ENCODE measurements at places on chromosomes 6 and 20.

- no peak for DNase-seq
Observed at GRCh38 chr6:31639449-31639861, 13.0 kb downstream of the BAG6 start.

DNA sequence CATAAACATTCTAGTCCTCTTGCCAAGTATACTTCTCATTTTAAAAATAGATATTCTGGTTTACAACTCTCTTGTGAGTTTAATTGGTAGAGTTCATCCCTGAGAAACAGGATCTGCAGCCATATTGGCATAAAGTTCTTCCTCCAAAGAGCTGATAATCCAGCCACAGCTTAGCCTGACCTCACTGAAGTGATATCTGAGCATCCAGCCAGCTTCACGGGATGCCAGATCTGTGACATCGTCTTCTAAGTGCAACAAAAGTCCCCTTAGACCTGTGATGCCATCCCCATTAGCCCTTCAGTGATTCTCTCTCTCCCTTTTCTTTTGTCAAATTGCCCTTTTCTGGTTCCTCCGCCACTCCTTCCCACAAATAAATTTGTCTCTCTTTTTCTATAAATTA, 180.6 kb upstream of the STXBP5 start:
- no peak for DNase-seq

GRCh38 chr6:2918936-2919335, 15.8 kb upstream of the SERPINB9 start:
- peak; percentile 61 for DNase-seq

DNA sequence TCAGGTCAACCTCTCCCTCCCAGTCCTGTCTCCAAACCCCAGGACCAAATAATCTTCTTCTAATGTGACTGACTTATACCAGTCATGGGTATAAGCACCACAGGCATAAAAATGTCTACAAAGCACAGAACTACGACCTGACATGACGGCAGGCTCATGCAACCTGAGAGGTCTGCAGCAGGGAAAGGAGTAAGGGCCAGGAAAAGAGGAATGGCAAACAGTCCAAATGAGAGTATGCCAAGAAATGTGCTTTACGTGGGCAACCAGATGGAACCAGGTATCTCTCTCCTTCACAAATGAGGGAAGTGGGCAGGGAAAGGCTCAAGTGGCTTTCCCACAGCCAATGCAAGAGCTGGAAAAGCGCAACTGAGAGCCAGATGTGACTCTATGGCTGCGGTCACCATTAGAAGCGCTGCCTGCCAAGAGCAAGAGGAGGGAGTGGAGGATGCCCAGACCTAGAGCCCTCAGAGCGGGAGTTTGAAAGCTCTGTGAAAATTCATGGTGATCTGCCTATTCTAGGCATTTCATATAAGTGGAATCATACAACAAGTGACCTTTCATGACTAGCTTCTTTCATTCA, 6.0 kb downstream of the APMAP start:
- DNase-seq = no peak

GRCh38 chr6:117265410-117266256, at the start of gene VGLL2:
Gene VGLL2 (plus strand): TSS chr6:117265558. CDS start chr6:117265764, 206 bp downstream.
- no peak for DNase-seq

GRCh38 chr6:168506460-168506859, 65.5 kb downstream of the SMOC2 start:
- no peak for DNase-seq

DNA sequence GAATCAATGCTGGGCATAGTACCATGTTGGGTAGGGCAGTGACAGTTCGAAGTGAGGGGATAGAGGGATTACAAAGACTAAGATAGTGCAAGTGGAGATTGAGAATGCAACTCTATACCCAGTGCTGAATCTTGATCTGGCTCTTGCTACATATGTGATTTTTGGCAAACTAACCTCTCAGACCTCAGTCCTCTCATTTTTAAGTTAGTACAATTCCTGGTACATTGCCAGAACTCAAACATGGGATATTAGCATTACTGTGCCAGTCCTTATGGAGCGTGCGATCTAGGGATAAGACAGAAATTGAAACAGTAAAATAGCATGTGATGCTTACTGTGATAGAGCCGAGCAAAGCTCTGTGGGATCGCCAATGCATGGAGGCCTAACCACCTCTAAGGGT, 188.4 kb downstream of the MTFR2 start:
- no peak for DNase-seq

- DNase-seq = no peak
Observed at GRCh38 chr6:149851461-149852110, 12.6 kb downstream of the LRP11 start.

- no peak for DNase-seq
Observed at GRCh38 chr6:100663219-100663863, 198.6 kb upstream of the SIM1 start.

DNA sequence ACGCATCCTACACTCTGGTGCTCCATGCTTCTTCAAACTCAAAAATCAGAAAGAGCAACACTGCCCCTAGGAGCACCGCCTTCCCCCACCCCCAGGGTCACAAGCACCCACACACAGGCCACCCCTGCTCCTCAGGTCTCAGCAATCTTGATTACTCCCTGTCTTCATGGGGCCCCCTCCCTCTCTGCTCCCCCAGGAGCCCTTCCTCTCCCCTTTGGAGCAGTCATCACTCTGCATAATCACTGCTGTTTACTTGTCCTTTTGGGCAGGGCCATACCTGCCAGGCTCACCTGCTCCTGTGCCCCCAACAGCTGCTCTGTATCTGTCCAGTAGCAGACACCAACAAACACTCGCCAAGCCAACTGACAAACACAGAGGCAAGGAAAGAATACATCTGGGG, 7.6 kb upstream of the SYNDIG1 start:
- no peak for DNase-seq

GRCh38 chr20:25081065-25081729, 744 bp downstream of the VSX1 start:
- DNase-seq = no peak

GRCh38 chr6:1315201-1315559, 3.3 kb downstream of the FOXQ1 start:
- no peak for DNase-seq

- DNase-seq = peak; percentile 20
Observed at GRCh38 chr6:149896491-149896890, 1.4 kb downstream of the RAET1E start.

DNA sequence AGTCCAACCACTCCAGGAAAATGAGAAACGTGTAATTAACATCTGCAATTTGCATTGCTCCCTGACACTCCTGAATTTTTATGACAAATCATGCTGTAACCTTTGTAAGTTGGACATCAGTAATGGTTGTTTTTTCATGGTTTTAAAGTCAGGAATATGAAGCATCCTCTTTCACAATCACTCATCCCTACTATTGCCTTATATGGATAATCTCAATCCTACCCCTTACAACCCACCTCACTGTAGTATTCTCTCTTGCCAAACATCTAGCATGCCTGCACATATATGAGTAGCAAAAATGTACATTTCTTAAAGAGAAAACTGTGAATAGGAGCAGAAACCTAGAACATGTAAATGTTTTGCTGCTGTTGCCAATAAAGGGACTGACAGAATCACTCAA, 729.5 kb downstream of the KIF16B start:
- no peak for DNase-seq

DNA sequence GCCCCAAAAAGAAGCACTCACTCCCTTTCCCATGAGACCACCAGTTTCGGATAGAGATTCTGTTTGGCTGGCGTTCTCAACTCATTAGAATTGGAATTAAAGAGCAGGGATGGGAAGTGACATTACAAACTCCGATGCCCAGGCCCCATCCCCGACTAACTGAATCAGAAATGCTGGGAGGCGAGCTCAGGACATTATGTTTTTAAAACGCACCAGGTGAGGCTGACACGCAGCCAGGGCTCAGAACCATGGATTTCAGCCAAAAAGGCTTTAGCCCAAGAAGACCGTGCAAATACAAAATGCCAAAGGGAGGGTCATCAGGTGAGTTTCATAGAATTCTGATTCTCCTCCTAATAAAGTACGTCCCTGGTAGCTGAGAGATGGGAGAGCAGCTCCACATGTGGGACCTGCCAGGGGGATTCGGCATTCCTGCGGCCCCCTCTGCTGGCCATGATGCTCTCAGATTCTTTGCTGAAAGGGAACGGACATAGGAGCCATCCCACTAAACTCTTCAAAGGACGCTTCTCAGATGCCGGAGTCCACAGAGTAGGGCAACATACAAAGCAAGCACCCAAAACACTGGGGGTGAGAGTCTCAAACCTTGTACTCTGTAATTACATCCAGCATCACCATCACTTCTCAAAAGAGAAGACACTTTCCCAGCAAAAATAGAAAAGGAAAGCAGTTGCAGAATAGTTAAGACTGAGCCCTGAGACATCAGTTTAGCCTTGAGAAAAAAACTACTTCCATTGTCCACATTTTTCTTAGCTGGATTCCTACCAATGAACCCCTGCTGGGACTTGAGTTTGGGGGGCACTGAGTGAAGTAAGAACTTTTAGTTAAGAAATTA, 205.2 kb downstream of the BMP7 start:
- no peak for DNase-seq

GRCh38 chr6:135527960-135528249, 30.4 kb upstream of the AHI1 start:
- no peak for DNase-seq

GRCh38 chr6:16840725-16841124, 79.5 kb upstream of the ATXN1 start:
- no peak for DNase-seq

DNA sequence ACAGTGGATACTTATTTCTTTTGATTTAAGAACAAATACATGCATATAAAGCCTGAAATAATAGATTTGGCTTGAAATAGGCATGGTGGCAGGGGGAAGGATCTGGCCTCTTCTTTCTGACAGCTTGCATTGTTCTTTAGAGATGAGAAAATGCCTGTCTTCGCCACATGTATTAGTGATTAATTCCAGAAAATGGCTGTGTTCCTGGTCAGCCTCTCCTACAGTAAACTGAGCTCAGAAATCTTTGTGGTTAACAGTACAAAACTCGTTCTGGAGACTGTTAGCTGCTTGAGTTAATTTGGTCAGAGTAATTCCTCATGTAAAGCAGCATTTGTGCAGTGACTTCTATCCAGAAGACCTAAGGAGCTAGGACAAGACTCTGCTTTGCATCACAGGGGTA, 151.5 kb downstream of the EYA4 start:
- no peak for DNase-seq

DNA sequence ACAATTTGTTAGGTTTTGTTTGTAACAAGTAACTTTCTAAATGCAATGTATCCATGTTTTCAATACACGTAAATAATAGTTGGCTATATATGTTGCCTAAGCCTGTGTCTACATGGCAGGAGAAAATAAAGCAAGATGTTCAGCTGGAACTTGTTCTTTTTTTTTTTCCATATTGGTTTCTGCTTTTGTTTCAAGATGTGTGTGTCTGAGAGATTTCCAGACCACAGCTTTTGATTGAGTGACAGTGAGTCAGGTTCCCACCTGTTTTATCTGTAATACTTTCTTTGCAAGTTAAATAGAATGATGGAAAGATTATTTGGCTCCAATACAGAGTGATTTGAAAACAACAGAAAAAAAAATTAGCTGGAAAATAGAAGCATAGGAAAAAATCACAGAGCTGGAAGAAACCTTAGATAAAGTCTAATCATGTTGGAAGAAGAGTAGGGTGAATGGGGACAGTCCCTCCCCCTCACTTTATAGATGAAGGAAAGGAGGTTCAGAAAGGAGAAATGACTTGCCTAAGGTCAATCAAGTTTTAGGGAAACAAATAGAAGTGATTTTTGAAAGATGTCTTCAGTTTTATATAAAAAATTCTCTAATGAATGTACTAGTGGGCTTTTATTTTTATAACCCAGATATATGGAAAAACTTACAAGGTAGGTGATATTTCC, 150.9 kb upstream of the STMND1 start:
- DNase-seq = peak; percentile 9

GRCh38 chr20:57907131-57908000, 197.6 kb upstream of the PMEPA1 start:
- DNase-seq = peak; percentile 1

DNA sequence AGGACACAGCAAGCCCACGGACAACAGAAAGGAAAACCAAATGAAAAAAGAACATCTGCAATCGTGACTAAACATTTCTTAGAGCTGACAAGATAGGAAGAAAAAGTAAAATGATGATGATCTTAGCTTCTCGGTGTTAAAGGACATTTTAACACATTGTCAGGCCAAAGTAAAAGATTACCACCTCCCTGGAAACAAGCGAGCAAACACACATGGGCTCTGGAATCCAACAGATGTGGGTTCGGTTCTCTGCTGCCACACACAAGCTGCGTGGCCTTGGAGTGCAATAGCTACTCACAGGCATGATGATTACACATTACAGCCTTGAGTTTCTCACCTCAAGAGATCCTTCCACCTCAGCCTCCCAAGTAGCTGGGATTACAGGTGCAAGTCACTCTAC, 7.5 kb upstream of the AAR2 start:
- no peak for DNase-seq

DNA sequence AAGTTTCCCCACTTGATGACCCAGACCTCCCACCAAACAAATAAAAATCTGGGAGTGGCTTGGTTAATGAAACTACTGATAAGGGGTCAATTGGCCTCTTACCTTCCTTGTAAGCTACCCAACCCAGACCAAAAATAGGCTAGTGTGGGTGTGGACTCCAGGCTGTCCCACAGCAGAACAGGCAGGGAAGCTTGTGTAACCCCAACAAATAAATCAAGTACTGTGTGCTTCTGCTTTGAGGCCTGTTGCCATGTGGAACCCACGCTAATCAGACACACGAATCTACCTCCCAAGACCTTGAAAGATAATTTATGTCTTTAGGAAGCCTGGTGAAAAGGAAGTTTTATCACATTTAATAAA, 33.7 kb upstream of the PAQR8 start:
- DNase-seq = no peak

- DNase-seq = no peak
Observed at GRCh38 chr6:82385961-82386360, 22.3 kb downstream of the TPBG start.

- no peak for DNase-seq
Observed at GRCh38 chr6:39876111-39876510, 58.2 kb downstream of the MOCS1 start.

DNA sequence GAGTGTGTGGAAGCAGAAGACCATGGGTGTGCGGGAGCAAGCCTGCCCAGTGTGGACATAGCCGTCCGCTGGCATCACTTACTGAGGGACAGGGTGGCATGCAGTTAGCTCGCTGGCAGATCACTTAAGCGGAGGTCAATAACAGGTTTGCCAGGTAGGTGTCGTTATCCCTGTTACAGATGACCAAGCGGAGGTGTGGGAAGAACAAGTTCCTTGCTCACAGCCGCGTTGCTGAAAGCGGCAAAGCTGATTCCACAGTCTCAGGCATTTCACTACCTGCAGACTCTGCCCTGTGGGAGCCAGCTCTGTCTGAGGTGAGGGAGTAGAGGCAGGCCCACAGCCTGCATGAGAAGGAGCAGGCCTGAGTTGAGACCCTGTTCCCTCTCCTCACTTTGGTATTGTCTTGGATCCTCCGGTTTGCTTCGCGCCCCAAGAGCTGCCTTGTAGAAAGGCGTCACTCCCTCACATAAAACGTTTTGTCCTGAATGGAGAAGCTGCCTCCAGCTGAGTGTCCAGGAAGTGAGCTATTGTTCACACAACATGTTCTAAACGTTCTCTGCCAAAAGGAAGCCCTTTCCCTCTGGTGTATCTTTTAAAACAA, 96.9 kb downstream of the TCP11 start:
- DNase-seq = no peak

Measured in hematopoietic multipotent progenitor cell treated with erythropoietin and hydrocortisone succinate and interleukin-3 and kit ligand, for 8 days (in vitro differentiated cells).